NCI-H2227 treated with DMSO at 0.1 percent for 48 hours (cell line): ENCODE measurements at places on chromosomes 2 and 18.
A peak's percentile ranks its signal among the peaks of the same experiment; 100 is the strongest.

DNA sequence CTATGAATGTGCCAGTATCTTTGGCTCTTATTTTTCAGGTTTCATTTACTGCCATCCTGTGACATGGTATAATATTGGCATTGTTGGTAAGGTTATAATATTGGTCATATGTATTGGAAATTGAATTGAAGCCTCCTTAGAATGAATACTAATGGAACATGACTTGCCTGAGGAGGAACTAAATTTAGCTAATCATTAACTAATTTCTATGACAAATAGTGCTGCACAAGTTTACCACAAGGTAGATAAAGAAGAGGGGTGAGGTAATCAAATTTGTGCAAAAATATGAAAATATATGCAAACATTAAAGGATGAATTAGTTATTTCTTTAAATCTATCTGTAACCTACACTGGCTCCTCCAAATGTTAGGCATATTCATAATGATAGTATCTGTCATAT, 43.2 kb upstream of the ORC2 start:
- DNase-seq = no peak

GRCh38 chr2:67164771-67165522, 232.2 kb upstream of the ETAA1 start:
- peak; percentile 99 for DNase-seq

DNA sequence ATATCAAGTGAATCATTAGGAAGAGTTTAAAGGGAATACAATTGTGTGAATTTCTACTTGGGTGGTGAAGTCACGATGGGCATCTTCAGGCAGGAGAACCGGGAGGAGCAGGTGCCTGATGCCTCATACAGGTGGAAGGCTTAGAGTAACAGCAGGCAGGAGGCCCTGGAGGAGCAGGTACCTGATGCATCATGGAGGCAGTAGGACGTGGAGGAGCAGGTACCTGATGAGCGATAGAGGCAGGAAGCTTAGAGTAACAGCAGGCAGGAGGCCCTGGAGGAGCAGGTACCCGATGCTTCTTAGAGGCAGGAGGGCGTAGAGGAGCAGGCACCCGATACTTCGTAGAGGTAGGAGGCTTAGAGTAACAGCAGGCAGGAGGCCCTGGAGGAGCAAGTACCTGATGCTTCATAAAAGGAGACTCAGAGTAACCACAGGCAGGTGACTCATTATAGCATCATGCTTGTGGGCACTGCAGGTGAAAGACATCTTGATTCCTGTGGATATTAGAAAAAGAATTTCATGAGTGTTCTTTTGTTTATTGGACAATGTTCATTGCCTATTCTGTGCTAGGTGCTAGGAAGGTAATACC, 133.9 kb downstream of the ATP9B start:
- DNase-seq = no peak

GRCh38 chr18:78479443-78479842, 500.2 kb upstream of the SALL3 start:
- no peak for DNase-seq

GRCh38 chr2:176161825-176162626, 4.9 kb downstream of the HOXD3 start:
- no peak for DNase-seq

GRCh38 chr2:48399828-48400552, 130.0 kb upstream of the STON1 start:
- no peak for DNase-seq

GRCh38 chr2:209960676-209961630, 41.5 kb upstream of the RPE start:
- peak; percentile 91 for DNase-seq

DNA sequence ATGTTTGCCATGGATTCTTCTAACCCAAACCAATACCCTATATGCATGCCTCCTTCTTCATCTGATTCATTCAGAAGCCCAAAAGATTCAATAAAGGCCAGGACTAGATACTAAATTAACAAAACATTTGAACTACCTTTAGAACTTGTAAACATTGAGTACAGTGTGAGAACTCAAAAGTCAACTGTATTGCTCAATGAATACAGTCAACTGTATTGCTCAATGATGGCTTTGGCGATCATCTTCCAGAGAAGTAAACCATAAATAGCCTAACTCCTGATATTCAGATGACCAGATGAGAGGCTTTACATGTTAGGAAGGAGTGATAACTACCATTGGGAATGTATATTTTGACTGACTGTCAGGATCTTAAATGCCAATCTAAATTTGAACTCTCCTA, 206.5 kb upstream of the ITGA4 start:
- DNase-seq = no peak

DNA sequence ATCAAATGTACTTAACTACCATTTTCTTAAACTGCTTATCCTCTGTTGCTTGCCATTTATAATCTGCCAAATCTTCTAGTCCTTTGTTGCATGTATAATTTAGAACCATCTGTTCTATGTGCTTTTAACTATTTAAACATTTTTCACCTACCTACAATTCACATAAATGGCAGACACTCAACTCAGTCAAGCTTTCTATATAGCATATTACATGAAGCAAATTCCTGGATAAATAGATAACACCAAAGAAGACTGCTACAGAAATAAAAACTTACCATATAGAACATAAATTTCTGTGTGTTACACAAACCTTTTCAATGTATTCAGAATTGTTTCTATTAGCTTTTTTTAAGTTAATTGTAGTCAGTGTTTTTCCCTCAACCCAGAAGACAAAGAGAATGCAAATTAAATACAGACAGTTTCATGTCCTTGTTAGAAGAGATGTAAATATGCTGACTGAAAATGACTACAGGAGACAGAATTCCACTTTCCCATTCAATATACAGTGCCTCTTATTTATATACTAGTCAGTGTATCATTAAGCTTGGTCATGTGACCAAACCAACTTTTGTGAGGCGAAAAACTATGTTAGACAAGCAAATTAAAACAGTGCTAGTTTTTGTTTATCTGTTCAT, 2.6 kb downstream of the BAZ2B start:
- DNase-seq = peak; percentile 37

- no peak for DNase-seq
Observed at GRCh38 chr2:123073371-123073770, 951.7 kb upstream of the CNTNAP5 start.

GRCh38 chr2:68878753-68879152, 7.6 kb upstream of the BMP10 start:
- DNase-seq = peak; percentile 33

GRCh38 chr2:200930947-200931626, 32.4 kb downstream of the ORC2 start:
- no peak for DNase-seq

DNA sequence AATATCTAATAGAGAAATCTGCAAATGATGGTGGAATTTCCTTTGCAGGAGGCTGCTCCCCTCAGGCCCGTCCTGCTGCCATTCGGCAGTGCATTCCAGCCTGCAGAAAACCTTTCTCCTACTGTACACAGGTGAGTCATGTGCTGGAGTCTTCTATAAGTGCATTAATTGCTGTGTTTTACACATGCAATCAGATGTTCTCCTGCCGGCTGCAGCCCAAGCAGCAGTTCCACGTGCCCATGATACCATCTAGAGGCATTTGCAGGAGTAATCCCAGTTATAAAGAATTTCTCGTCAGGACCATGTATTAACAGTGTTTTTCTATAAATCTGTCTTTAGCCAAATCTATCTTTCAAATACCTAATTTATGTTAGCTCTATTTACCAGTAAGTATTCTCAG, 304.7 kb upstream of the HNMT start:
- peak; percentile 50 for DNase-seq

DNA sequence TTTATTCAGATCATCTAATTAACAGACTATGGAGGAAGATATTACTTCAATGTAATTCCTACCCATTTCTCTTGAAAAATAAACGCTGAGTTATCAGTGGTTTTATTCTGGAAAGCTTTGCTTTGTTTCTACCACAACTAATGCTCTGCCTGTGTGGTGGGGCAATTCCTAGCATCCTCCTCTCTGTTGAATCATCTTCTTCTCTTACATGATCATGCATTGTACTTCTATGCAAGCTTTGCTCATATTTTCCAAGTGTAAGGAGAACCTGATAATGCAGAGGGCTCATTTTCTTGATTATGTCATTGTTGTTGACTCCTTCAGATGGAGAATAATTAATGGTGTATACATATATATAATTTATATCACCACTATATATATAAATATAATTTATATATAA, 46.7 kb downstream of the CCDC195 start:
- DNase-seq = no peak

- no peak for DNase-seq
Observed at GRCh38 chr2:75562513-75562864, 1.8 kb upstream of the EVA1A start.

DNA sequence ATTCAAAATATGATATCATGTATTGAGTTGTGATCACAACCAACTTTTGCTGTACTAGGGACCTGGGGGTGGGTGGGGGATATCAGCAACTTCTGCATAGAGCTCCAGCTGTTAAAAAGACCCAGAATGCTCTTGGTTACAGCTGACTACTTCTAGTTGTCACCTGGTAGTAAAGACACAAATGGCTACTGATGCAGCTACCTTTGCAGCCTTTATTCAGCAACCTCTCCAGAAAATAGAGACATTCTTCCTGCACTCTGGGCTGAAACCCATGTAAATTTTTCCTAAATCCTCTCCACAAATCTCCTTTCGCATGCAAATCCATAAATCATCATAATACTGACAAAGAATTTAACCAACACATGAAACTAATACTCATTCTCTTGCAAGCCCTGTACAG, 238.3 kb downstream of the TCF4 start:
- no peak for DNase-seq

DNA sequence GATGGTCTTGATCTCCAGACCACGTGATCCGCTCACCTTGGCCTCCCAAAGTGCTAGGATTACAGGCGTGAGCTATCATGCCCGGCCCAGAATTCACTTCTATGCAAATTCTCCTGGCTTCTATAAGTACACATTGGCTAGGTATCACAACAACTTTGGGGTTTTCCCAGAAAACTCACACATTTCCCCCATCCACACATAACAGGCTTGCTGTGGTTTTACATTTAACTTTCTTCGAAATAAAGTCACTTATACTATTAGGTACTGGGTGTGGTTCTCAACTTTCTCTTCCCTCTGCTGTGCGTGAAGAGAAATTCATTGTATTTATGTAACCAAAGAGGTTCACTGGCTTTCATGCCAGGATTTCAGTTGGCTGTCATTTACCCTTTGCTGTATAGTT, 439.4 kb upstream of the CWC22 start:
- DNase-seq = no peak

DNA sequence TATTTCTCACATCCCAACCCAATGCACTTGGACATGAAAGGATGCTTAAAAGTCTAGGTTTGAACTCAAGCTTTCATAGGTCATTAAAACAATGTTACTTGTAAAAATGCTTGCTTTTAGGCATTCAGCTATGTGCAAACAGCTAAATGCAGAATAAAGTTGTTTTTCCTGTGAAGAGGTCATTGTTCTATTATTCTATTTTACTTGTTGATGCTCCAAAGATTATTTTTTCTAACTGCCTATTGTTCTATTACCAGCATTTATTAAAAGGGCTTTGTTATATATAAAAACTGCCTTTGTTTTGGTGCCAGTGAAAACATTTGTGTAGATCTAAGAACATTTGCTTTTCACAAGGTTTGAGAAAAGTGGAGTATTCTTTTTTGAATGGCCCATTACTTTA, 49.4 kb downstream of the TMEM178A start:
- no peak for DNase-seq

- no peak for DNase-seq
Observed at GRCh38 chr18:74567822-74568221, 29.8 kb upstream of the ZNF407 start.

- no peak for DNase-seq
Observed at GRCh38 chr2:227793148-227793712, 20.4 kb upstream of the CCL20 start.

- peak; percentile 32 for DNase-seq
Observed at GRCh38 chr2:67726416-67726815, 329.3 kb downstream of the ETAA1 start.

- no peak for DNase-seq
Observed at GRCh38 chr2:230947908-230948365, 22.9 kb upstream of the GPR55 start.

DNA sequence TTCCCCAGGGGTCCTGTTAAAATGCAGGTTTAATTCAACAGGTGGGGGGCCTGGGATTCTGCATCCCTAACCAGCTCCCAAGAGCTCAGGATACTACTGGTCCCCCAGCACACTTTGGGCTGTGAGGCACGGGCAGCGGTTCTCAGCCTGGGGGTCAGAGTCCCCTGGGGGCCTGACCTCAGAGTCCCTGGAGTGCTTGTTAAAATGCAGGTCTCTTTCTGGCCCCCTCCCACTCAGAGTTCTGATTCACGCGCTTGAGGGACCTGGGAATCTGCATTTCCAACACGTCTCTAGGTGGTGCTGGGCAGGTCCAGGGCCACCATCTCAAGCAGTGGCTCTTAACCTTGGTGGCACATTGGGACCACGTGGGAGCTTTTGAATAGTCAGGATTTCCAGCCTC, 2.8 kb upstream of the OTOS start:
- DNase-seq = no peak

- no peak for DNase-seq
Observed at GRCh38 chr2:128734521-128735295, 416.0 kb upstream of the HS6ST1 start.

DNA sequence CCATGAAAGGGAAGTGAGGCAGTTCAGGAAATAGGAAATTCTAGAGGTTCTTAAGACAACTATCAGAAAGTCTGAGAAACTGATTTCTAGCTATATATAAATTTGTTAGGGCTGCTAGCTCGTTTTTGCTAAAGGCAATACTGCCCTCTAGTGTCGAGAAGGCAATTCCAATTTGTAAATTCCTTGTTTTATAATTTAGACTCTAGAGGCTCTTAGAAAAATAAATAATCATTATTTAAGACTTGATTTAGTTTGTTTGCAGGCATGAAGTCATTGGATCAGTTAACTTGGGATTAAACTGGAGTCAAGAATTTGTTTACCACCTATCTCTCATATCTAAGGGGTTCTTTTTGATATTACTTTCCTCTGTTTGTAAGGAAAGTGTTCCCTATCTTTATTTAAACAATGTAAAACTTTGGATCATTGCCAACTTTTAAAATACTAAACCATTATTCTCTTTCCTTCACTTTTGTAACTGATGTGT, 66.2 kb downstream of the ACVR2A start:
- peak; percentile 83 for DNase-seq

DNA sequence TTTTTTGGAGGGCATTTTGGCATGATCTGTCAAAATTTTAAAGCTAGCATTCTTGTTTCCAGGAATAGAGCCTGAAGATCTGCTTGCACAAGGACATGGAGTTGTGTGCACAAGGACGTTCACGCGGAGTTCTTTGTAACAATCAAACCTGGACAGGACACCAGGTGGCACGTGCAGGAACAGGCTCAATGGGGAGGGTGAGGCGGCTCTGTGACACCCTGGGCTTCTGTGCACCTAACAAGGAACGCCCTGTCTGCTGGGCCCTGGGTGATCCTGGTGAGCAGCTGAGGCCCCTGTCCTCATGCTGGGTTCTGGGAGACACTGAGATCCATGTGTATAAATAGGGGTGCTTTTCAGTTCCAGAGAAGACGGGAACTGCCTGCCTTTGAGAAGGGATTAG, 93.1 kb upstream of the PXDN start:
- DNase-seq = peak; percentile 52

- DNase-seq = no peak
Observed at GRCh38 chr2:230891064-230891463, 26.3 kb downstream of the ITM2C start.

- DNase-seq = no peak
Observed at GRCh38 chr2:20126040-20126439, 74.6 kb upstream of the LAPTM4A start.
